Stimulated activated CD4-positive, alpha-beta T cell treated with anti-CD3 and anti-CD28 coated beads, Interleukin-2, amount 100 ng/mL, for 4 hours (primary cell): ENCODE measurements at places on chromosomes 7 and 10.

GRCh38 chr10:93218386-93218785 lies 144.7 kb downstream of the CYP26A1 start:
- DNase-seq: no peak

DNA sequence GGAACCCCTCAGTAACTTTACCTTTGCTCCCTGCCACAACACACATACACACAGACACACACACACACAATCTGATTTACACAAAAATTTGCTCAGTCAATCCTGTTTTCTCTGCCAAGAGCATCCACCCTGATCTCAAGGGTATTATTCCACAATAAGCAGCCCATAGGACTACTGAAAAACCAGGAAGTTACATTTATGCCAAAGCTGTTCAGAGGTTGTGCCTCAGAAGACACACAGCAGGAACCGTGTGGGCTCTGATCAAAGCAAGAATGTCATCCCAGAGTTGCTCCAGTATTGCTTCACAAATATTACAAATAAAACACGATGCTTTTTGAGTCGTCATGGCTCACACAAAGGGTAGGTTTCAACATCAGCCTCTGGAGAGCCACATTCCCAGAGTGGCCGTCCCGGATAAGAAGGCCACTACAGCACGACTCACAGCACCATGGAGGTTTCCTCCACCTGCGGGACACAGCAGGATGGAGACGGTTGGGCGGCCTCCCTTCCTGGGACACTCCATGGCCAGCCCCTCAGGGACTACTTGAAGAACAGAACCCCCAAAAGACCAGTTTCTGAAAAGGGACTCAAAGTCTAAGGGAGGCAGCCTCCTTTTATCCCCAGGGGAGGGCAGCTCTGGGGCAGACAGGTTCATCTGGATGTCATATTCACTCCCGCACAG lies 1.6 kb downstream of the AIFM2 start:
- DNase-seq: no peak

DNA sequence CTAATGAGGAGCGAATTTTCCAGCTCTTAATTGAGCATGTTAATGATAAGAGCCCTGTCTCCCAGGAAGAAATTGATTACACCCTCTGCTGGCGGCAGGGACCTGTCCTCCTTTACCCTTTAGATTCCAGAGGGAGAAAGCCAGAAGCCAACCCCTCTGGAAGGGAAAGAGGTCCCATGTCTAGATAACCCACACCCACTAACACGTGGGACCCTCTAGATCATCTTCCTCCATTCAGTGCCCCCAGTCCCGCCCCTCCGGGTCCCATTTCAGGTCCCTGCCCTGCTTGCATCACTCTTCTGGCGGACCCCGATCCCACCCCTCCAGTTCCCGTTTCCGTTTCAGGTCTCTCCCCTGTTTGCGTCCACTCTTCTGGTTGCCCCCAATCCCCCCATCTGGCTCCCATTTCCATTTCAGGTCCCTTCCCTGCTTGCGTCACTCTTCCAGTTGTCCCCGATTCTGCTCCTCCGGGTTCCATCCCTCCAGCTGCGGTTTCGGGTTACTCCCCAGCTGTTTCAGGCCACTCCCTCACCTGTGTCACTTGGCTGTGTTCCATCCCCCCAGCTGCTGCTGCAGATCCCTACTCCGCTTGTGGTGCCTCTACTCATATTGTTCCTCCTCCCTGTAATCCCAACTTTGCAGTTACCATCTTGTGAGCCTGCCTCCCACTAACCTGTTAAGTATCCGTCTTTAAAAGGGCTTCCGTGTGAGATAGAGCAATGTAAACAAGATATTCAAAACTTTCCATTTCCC lies 202.4 kb downstream of the SH2D4B start:
- DNase-seq: no peak

DNA sequence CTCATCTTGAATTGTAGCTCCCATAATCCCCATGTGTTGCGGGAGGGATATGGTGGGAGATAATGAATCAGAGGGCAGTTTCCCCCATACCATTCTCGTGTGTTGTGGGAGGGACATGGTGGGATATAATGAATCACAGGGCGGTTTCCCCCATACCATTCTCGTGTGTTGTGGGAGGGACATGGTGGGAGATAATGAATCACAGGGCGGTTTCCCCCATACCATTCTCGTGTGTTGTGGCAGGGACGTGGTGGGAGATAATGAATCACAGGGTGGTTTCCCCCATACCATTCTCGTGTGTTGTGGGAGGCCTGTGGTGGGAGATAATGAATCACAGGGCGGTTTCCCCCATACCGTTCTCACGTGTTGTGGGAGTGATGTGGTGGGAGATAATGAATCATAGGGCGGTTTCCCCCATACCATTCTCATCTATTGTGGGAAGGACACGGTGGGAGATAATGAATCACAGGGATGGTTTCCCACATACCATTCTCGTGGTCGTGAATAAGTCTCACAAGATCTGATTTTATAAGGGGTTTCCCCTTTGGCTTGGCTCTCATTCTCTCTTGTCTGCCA lies 271.0 kb downstream of the MAD1L1 start:
- peak; percentile 29 for DNase-seq

DNA sequence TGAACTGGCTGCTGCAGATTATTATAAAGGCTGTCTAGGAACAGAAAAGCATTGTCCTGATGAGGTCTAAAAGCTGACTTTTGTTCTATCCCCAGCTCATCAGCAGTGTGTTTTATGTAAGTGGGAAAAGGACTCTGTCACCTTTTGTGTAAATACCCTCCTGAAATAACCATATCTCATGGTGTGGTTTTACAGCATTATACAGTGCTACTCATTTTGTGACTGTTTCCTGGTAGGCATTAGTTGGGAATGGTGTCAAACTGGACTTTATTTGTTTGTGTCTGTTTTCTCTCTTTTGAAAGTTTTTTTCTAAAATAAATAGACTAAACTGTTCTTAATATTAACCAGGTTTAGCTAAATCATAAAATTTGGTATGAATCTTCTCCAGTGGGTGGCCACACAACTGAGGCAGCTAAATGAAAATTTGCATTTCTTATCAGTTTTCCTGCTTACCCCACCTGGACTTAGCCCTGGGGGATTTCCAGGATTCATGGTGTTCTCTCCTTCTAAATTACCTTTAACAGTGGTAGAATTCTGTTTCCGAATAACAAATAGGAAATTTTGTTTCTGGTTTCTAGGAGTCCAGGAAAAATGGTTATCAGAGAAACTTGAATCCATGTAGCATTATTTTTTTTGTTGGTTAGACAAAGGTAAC lies 140.9 kb downstream of the LHFPL3 start:
- DNase-seq: no peak

DNA sequence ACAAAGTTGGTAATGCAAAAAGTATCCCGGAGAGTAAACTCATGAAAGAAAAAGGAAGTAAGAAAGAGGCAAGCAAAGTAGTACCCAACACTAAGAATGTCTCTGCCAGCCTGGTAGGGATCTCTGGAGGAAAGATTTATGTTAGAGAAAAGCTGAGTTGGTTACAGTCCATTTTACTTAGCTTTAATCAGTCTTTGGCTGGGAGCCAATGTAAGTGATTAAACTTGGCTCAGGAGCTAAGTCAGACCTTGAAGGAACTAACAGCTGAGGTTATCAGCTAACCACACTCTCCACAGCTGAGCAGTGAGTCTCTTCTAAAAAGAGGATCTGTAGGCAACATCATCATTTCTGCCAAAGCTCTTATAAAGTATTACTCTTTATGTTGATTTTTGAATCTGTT lies 148.0 kb downstream of the ANKRD7 start:
- no peak for DNase-seq

- no peak for DNase-seq
These were observed 244.6 kb downstream of the SORCS1 start for GRCh38 chr10:106919871-106920282.

- DNase-seq: no peak
These were observed 76.1 kb downstream of the GPR37 start for GRCh38 chr7:124689523-124689922.

- no peak for DNase-seq
These were observed 854 bp downstream of the CTBP2 start for GRCh38 chr10:125159486-125159931.

GRCh38 chr7:107463139-107464078 lies 6.4 kb upstream of the GPR22 start:
- peak; percentile 13 for DNase-seq

GRCh38 chr10:92696606-92697383 lies 7.0 kb downstream of the HHEX start:
- DNase-seq: no peak

DNA sequence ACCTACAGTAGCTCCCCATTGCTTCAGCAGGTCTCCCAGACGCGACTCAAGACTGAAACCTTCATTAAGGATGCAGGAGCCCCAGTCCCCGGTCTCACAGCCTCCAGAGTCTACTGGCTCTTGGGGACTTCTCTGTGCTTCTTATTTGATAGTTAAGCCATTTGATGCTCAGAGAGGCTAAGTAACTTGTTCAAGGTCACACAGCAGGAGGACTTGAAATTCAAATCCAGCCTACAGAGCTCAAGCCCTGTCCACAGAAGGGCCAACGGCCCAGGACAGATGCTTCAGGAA lies 21.2 kb upstream of the ZMIZ1 start:
- DNase-seq: no peak

- DNase-seq: no peak
These were observed 36.2 kb upstream of the OGDHL start for GRCh38 chr10:49798275-49798674.

GRCh38 chr7:50627824-50628361 lies 62.7 kb upstream of the DDC start:
- no peak for DNase-seq

- no peak for DNase-seq
These were observed 817.6 kb downstream of the TNS3 start for GRCh38 chr7:46764100-46764936.

DNA sequence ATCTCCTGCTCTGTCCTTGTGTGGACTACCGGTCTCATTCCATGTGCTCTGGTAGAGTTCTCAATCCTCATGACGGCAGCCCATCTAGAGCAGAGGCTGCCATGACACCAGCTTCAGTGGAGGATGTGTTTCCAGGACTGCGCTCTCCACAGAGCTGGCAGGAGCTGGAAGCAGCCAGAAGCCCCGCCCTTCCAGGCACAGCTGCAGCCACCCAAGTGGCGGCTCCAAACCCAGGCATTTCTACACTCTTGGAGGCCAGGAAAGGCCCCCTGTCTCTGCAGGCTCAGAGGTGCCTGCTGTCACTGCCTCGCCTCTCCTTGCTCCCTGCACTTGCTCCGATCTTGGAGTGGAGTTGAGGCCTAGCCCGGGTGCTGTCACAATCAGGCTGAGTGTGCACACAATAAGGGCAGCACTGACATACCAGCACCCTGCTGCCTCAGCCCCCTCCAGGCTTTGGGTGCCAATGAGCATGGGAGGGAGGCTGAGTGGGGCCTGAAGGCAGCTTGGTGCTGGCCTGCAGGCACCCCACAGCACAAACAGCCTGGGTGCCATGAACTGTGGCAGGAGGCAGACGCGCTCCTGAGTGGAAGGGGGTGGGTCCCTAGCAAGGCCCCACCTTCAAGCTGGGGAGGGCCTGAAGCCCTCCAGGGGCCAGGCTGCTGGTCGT lies 122.1 kb downstream of the LRRN3 start:
- DNase-seq: no peak
